ENCODE measurements at places on chromosomes 7 and 10. TPM values are rescaled to one million over a fixed set of nuclear protein-coding genes. Genes with fewer than 3 reads are reported as not detected.

The ACTL6B gene
- 0.43 TPM for total RNA-seq

The TRIM8 gene
- 40.0 TPM for total RNA-seq

GRCh38 chr7:119007236-119007635 is 782.7 kb downstream of the ANKRD7 start:
- no peak overlapping the region for H3K27ac ChIP-seq
- H3K27me3 ChIP-seq: no peaks in the 10 kb centered on the region
- DNase-seq: peak; percentile 15
- H3K36me3 ChIP-seq: no peaks in the 10 kb centered on the region
- no peak overlapping the region for H3K4me3 ChIP-seq

- H3K36me3 ChIP-seq: peaks cover 2% of the 10 kb centered on the region
- peak overlapping the region; percentile 55 for H3K4me3 ChIP-seq
- peak overlapping the region; percentile 78 for H3K27ac ChIP-seq
Measured at GRCh38 chr10:102408131-102408727, 10.4 kb downstream of the PSD start.

GRCh38 chr10:12500381-12501303 is 151.3 kb downstream of the CAMK1D start:
- no peaks in the 10 kb centered on the region for H3K36me3 ChIP-seq
- peaks cover 27% of the 10 kb centered on the region for H3K4me1 ChIP-seq
- no peak overlapping the region for H3K4me3 ChIP-seq
- peak; percentile 66 for DNase-seq

DNA sequence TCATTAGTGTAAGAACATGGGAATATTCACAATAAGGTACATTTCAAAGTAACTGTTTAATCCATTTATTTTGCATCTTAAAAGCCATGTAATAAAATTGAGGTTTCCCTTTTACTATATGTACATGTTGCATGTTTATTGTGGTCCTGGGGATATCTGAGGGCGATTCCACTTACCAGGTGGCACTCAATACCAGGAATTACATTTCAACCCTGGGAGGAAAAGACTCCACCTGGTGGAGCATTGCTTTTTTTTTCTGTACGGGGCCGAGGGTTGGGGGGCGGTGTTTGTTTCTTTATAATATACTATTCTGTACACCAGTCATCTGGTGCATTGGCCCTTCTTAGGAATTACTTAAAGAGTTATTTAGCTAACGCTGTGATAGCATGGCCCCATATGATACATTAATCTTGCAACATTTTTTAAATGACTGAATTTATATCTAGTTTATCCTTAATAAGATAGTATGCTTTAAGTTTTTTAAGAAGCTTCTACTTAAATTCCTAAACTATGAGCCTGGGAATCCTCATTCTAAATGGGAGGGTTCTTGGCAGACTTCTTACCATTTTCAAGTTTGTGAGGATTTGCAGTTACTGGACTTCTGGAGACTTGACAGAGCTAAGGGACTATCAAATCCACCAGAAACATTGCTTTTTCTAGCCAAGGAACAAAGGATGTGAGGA is 7.2 kb upstream of the HGF start:
- DNase-seq: no peak
- peaks cover 12% of the 10 kb centered on the region for H3K4me1 ChIP-seq
- H3K27ac ChIP-seq: no peak overlapping the region
- H3K27me3 ChIP-seq: no peaks in the 10 kb centered on the region

GRCh38 chr10:20614911-20615310 is 282.2 kb downstream of the NEBL start:
- no peaks in the 10 kb centered on the region for H3K4me1 ChIP-seq
- no peak overlapping the region for H3K4me3 ChIP-seq
- H3K27me3 ChIP-seq: no peaks in the 10 kb centered on the region

DNA sequence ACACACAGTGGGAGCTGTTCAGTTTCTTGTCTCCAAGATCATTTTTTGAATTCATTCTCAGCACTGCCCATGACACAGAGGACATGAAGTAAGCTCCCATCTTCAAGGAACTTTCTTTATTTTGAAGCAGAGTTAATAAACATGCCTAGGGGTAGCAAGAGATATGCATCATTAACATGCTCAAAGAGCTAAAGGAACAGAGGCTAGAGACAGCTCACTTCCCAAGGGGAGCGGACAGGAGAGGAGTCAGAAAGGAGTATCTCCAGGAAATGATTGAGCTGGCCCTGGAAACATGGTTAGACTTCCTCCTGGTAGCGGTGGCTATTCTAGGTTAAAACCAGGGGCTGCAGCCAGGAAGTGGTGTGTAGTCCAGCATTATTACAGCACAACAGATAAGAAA is 135.9 kb downstream of the GPAM start:
- H3K27ac ChIP-seq: no peak overlapping the region
- no peaks in the 10 kb centered on the region for H3K27me3 ChIP-seq
- no peaks in the 10 kb centered on the region for H3K36me3 ChIP-seq
- H3K4me3 ChIP-seq: no peak overlapping the region

- no peak overlapping the region for H3K27ac ChIP-seq
- no peak overlapping the region for H3K4me3 ChIP-seq
- H3K27me3 ChIP-seq: peaks cover 13% of the 10 kb centered on the region
- H3K36me3 ChIP-seq: no peaks in the 10 kb centered on the region
- H3K4me1 ChIP-seq: no peaks in the 10 kb centered on the region
Measured at GRCh38 chr7:142593106-142593505, 156.2 kb upstream of the PRSS1 start.

DNA sequence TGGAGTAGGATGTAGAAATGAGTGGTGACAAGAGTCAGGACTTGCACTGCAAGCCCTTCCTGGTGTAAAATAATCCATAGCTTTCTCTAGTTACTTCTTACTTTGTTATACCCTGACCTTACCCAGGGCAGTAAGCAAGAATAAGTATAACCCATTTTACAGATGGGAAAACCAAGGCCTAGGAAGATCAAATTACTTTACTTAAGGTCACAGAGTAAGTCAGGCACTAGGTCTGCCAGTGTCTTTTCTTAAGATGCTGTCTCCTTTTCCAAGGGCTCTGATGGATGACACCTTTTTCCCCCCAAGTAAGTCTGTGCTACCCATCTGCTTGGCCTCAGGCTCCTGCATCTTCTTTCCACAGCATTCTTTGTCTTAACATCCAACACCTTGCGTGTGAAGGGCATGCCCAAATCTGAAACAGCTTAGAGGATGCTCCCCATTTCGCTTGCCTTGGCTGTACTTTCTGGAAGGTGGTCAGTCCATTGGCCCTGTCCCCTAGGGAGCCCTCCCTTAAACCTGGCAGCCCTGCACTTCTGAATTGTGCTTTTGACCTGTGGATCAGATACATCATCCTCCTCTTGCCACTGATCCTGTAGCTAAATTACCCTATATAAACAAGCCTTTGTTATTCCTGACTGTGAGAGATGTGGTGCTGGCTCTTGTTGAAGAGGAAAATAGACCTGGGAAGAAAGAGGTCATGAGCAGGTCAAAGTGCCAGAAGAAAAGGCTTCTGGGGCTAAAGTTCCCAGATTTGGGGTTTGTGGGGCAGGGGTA is 168.6 kb downstream of the LRMDA start:
- no peaks in the 10 kb centered on the region for H3K36me3 ChIP-seq
- no peak overlapping the region for H3K27ac ChIP-seq
- DNase-seq: no peak
- H3K4me1 ChIP-seq: peaks cover 7% of the 10 kb centered on the region

DNA sequence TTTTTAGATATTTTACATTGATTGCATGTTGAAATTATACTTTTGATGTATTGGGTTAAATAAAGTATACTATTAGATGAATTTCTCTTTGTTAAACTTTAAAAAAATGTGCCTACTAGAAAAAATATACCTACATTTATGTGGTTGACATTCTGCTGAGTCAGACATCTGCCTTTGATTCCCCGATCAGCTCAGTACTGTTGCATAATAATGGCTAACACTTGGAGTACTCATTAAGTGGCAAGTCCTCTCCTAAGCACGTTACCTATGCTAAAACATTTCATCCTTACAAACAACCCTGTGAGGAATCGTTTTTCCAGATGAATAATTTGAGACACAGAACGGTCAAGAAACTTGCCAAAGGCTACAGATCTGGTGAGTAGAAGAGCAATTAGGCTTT is 14.0 kb upstream of the SEM1 start:
- H3K4me1 ChIP-seq: no peaks in the 10 kb centered on the region
- H3K27me3 ChIP-seq: peaks cover 8% of the 10 kb centered on the region
- H3K27ac ChIP-seq: no peak overlapping the region
- no peaks in the 10 kb centered on the region for H3K36me3 ChIP-seq
- no peak for DNase-seq

DNA sequence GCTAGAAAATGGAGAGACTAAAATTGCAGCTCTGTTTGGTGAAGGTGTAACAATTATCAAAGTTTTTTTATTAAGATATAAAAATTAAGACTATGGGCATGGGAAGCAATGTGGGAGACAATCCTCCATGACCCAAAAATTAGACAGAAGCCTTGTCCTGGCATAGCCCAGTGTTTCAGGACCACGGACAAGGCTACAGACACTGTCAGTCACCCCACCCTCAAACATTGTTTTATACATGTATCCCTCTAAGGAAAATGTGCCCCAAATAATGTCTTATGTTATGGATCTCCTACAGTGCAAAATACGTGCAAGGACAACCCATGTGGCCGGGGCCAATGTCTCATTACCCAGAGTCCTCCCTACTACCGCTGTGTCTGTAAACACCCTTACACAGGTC is 24.0 kb downstream of the HABP2 start:
- H3K36me3 ChIP-seq: no peaks in the 10 kb centered on the region
- H3K4me3 ChIP-seq: no peak overlapping the region
- H3K27ac ChIP-seq: no peak overlapping the region
- no peaks in the 10 kb centered on the region for H3K4me1 ChIP-seq

DNA sequence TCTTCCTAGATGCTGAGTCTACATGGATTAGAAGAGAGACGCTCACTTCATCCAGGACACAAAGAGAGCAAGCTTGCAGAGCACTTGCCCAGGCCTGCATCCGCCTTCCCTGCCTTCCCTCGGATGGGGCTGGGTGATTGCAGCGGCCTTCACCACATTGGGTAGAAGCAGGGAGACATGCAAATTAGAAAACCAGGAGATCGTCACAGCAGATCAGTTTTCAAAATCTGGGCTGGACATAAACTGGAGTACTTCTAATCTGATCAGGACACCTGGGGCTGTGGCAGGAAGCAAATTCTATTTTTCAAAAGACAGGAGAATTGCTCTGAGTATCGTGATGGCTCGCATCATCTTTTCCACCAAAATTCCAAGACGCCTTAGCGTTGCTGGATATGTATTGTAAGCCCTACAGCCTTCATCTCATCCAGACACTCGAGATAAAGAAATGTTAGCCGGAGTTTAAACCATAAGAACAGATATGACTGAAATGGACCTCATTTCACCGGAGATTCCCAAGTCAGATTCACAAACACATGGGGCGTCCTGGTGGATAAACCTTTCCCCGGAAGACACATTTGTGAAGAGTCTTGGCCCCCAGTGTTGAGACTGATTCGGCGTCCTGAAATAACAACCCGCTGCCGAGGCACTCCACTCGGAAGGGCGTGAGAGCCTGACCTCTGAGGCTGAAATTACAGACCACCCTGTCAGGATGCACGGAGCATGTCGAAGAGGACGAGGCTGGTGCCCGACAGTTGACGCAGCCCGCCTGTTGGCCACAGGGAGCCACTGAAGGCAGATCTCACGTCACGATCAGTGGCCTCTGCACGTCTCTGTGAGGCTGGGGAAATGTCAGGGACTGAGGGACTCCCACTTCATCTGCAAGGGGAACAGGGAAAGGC is 91.2 kb upstream of the PARD3 start:
- no peak overlapping the region for H3K4me3 ChIP-seq
- DNase-seq: peak; percentile 70
- no peaks in the 10 kb centered on the region for H3K36me3 ChIP-seq
- H3K27me3 ChIP-seq: no peaks in the 10 kb centered on the region

DNA sequence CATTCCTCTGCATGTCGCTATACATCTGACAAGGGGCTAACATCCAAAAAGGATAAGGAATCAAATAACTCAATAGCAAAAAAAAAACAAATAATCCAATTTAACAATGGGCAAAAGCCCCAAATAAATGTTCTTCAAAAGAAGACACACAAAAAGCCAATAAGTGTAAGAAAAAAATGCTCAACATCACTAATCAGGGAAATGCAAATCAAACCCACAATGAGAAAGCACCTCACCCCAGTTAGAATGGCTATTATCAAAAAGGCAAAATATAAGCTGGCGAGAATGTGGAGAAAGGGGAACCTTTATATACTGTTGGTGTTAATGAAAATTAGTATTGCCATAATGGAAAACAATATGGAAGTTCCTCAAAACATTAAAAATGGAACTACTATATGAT is 14.3 kb downstream of the ARHGAP12 start:
- H3K36me3 ChIP-seq: no peaks in the 10 kb centered on the region
- peaks cover 28% of the 10 kb centered on the region for H3K4me1 ChIP-seq
- H3K4me3 ChIP-seq: no peak overlapping the region
- no peak overlapping the region for H3K27ac ChIP-seq
- DNase-seq: no peak

DNA sequence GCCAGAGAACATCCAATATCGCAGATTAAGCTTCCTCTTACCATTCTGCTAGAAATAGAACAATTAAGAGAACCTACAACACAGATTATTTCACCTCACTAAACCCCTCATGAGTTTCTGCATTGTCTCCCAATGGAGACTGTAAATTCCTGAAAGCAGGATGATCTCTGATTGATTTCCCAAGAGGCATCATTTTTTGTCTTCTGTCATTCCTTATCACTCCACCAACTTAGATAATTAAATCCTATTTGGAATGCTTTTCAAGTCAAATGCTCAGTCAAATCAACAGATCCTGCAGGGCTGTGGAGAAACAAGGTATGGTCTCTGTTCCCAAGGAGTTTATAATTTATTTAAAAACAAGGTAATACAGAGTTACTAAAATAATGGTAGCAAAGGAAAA is 161.5 kb downstream of the MTERF1 start:
- H3K4me1 ChIP-seq: no peaks in the 10 kb centered on the region
- H3K27ac ChIP-seq: no peak overlapping the region
- H3K4me3 ChIP-seq: no peak overlapping the region
- DNase-seq: no peak
- no peaks in the 10 kb centered on the region for H3K27me3 ChIP-seq

DNA sequence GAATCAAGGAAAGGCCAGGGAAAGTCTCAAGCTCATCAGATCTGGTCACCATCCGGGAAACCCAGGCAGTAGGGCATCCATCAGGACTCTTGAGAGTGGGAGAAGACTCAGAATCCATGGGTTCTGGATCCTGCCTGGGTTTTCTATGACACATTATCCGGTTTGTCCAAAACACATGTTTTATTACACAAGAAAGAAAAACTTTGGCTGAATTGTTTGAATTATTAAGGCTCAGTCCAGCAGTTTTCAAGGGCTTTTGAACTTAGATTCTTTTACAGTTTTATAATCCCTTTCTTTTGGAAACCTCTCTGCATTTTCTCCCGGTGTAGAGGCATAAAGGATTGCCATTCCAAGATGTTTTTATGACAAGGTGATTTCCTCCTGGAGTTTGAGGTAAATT is 528.5 kb upstream of the MGMT start:
- DNase-seq: peak; percentile 22
- no peak overlapping the region for H3K27ac ChIP-seq
- H3K27me3 ChIP-seq: no peaks in the 10 kb centered on the region
- H3K4me1 ChIP-seq: no peaks in the 10 kb centered on the region
- H3K4me3 ChIP-seq: no peak overlapping the region
